ENCODE measurements at places on chromosomes 13 and 19. TPM values are rescaled to one million over a fixed set of nuclear protein-coding genes. Genes with fewer than 3 reads are reported as not detected.

DNA sequence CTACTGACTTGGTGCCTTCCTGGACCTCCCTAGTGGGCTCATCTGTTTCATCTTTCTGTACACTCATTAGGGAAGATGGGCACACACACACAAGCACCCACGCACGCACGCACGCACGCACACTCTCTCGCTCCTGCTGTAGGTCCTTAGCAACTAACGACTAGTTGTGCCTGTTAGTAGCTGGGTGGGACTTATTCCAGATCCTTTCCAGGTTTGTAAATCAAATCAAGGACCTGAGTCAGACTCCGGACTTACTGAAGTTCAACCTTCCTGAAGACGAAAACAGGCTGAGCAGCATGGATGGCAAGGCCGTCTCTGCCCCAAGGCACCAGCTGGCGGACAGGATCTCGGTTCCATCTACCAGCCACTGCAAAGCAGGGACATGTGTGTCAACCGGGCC lies 76.2 kb downstream of the SLC15A1 start:
- no peak overlapping the region for H3K27ac ChIP-seq
- H3K4me3 ChIP-seq, result no peak overlapping the region
- no peak for DNase-seq
- H3K4me1 ChIP-seq, result no peaks in the 10 kb centered on the region
- no peaks in the 10 kb centered on the region for H3K36me3 ChIP-seq

DNA sequence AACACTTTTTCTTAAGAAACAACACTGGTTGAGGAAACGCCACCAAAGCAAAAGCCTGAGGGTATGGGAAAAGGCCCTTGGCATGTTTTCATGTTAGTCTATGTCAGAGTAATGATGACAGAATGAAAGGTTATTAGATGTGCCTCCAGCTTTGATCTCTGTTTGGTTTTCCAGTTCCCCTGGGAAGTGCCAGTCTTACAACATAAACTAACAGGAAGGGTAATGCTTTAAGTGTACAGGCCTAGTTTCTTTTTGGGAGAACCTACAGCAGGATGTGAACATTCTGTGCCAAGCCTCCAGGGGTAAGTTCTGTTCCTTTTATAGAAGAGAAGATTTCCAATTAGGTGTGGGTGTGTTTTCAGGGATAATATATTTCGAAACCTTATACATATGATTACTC lies 121.7 kb downstream of the FNDC3A start:
- H3K27me3 ChIP-seq, result no peaks in the 10 kb centered on the region
- DNase-seq, result no peak
- H3K4me3 ChIP-seq, result no peak overlapping the region
- peak overlapping the region; percentile 88 for H3K27ac ChIP-seq
- H3K4me1 ChIP-seq, result peaks cover 13% of the 10 kb centered on the region

DNA sequence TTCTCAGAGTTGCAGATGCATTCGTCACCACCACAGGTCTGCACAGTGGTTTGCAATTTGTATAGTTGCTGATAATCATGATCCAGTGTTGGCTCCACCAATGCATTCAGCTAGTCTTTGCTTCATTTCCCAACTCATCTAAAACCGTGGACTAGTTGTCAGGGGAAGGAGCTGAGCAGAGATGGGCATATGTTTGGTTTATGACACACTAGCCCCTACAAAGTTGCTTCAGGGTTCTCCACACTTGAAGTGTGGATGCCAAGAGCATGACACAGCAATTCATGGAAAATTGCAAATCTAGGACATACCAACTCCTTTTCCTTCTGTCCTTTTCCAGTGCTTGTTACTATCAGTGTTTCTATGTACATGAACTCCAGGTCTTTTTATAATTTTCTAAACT lies 168.0 kb downstream of the TNFSF13B start:
- H3K27ac ChIP-seq, result no peak overlapping the region
- H3K4me1 ChIP-seq, result no peaks in the 10 kb centered on the region
- H3K36me3 ChIP-seq, result no peaks in the 10 kb centered on the region
- H3K4me3 ChIP-seq, result no peak overlapping the region
- no peak for DNase-seq

DNA sequence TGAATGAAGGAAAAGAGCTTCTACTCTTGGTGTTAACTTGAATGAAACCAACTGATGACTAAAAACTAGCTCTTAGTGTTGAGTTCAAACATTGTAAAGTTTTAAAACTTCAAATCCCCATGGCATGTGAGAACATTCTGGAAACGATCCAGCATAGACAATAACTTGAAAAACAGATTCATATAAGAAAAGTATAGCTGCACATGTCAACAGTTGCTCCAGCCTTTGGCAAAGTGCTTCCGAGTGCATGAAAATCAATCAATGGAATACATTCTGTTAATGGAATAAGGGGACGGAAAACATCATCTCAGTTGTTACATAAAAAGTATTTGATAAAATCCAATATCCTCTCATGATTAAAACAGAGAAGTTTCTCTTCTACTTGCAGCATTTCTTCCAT lies 89.8 kb downstream of the MBNL2 start:
- H3K36me3 ChIP-seq, result no peaks in the 10 kb centered on the region
- no peaks in the 10 kb centered on the region for H3K27me3 ChIP-seq
- peaks cover 14% of the 10 kb centered on the region for H3K4me1 ChIP-seq
- H3K27ac ChIP-seq, result no peak overlapping the region

The ANGPTL4 gene
- total RNA-seq, result 14.1 TPM

The S1PR5 gene
- total RNA-seq, result not detected

The LATS2 gene
- 14.2 TPM for total RNA-seq

The VSTM2B gene
- total RNA-seq, result not detected

The SIAH3 gene
- total RNA-seq, result under 0.01 TPM

The MBD3L3 gene
- total RNA-seq, result not detected
